ENCODE measurements at places on chromosomes 12 and 14. TPM values are rescaled to one million over a fixed set of nuclear protein-coding genes. Genes with fewer than 3 reads are reported as not detected.

ART4 gene
- total RNA-seq: 3.9 TPM

DNA sequence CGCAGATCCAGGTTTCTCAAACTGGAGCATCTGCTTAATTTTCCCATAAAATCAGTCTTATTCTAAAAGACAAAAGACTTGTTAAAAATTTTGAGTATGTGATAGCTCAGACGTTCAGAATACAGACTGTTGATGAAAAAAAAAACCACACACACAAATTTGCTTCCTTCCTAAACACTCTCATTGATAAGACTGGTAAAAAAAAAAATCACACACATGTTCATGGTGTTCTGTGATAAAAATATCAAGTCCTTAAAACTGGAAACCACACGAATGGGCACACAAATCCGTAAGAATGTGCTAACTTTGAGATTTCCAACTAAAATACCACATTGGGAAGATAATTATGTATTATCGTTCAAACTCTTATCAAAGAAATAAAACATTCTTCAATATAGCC, 6.7 kb upstream of the ARID4A start:
- DNase-seq: no peak

SLC41A2 gene
- total RNA-seq: 59.3 TPM

FGF6 gene
- not detected for total RNA-seq

MMP19 gene
- total RNA-seq: 332 TPM

- DNase-seq: no peak
These were observed 75.0 kb downstream of the SLCO1B3 start for GRCh38 chr12:20885552-20885951.

DNA sequence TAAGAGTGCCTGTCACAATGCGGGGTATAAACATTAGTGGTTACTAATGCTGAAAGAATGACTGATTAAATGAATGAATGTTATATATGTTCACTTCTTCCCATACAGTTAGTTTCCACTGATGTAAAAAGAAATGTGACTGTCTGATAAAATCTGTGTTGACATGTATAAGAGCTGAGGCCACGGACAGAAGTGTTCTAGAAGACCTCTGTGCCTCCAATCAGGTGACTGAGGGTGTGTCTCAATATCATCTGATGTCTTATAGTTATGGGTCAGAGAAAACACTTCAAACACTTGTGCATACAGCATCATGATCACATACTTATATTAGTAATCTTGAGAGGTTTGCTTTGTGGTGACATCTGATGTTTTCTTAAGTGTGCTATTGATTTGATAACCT, 183.4 kb downstream of the TTC7B start:
- no peak for DNase-seq

GRCh38 chr12:51970904-51971646, 19.6 kb downstream of the ACVR1B start:
- DNase-seq: no peak

GRCh38 chr12:65293735-65294134, 15.3 kb downstream of the MSRB3 start:
- no peak for DNase-seq

- DNase-seq: no peak
These were observed 467.1 kb downstream of the RAD51B start for GRCh38 chr14:68286667-68287066.

GRCh38 chr14:39452680-39453079, 20.4 kb upstream of the FBXO33 start:
- DNase-seq: no peak

GRCh38 chr12:108713471-108713870, 17.8 kb downstream of the CORO1C start:
- DNase-seq: no peak

GRCh38 chr14:65062096-65063075, 39.9 kb downstream of the MAX start:
- DNase-seq: no peak

CMKLR1 gene
- 21.0 TPM for total RNA-seq

DNA sequence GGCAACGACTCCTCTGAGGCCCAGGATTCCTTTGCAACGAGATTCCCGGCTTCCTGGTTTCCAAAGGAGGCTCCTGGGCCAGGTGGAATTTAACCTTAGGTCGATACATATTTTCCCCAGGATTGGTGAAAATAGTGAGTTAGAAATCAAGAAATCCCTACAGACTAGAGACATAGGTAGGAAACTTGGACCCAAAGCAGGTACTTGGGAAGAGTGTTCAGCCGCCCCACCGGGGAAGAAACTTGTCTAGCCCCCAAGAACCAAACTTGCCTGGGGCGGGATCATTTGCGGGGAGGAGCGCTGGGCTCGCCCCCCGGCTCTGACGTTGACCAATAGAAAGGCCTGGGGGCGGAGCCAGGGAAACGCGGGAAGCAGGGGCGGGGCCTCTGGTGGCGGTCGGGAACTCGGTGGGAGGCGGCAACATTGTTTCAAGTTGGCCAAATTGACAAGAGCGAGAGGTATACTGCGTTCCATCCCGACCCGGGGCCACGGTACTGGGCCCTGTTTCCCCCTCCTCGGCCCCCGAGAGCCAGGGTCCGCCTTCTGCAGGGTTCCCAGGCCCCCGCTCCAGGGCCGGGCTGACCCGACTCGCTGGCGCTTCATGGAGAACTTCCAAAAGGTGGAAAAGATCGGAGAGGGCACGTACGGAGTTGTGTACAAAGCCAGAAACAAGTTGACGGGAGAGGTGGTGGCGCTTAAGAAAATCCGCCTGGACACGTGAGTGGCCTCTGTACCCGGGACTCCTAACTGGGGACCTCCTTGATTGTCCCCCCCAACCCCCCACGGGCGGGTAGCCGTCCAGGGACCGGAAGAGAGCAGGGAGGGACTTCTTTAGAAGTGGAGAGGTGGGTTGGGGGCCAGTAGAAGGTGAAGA, at the start of gene CDK2:
CDK2 (plus strand) TSS at position 423 of the 874 bp plus-strand sequence; CDS start at position 602, 179 bp downstream.
- DNase-seq: peak; percentile 94

DNA sequence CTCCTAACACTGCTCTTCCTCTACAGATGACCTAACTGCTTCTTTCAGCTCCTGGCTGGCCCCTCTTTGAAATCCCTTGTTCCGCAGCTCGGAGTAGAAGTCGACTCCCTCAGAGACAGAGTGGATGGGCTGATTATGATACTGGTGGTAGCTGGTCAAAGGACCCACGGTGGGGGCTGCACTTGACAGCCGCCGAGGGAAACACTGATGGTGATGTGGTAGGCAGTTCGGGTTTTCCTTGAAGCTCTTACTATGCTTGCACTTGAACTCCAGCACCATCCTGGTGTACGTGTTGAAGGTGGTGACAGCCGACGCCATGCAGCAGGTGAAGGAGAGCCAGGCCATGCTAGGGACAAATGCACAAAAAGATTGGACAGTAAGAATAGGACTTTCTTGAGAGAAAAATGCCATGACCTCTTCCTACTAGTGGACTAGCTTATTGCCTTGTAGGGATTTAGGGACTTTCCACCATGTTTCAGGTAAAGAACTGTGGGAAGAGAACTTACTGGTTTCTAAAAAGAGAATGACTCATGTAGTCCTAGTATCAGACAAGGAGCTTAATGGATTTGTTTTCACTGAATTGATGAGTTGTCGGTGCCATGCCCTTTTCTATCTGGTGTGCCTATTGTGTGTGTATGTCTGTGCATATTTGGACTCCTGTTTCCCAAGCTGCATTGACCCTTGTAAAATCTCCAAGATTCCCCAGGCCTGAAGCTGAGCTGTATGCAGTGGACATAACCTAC, 18.4 kb downstream of the GSG1 start:
- DNase-seq: no peak
